H4 (cell line): ENCODE measurements at places on chromosomes 5 and 9.

- DNase-seq, result no peak
Measured at GRCh38 chr5:97167435-97167834, 15.6 kb downstream of the RIOK2 start.

GRCh38 chr9:107807183-107807582, 317.6 kb upstream of the KLF4 start:
- peak; percentile 38 for DNase-seq

DNA sequence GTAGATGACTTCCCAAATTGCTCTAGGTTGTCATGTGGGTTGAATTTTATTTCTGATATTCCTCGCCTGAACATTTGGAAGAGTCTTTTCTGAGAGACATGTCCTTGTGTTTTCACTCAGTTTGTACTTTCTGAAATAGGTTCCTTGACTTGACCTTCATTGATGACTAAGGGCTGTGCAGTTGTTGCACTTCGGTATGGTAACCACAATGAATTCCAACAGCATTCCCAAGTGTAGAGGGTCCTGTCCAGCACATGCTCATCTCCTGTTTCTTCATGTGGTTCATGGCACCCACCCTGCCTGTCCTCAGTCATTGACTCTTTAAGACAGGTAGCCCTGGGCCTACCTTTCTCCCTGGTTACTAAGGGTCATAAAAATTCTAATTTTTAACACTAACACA, 527.8 kb downstream of the MTRR start:
- no peak for DNase-seq

DNA sequence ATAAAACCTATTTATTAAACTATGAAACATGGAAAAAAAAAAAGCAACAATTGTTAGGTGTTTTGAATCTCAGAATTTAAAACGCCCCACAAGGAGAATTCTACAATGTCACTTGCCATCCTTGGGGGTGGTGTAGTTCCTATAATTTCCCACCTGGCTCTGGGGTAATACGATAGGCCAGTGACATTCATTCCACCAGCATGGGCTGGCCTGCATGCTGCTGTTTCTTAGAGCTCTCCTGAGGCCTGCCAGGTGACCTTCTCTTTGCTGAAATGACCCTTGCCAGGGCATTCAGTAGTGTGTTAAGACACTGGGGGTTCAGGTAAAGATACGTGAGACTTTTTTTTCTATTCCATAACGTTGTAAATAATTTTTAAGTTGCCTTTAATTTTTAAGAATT, 10.0 kb upstream of the ARHGEF28 start:
- DNase-seq, result no peak

DNA sequence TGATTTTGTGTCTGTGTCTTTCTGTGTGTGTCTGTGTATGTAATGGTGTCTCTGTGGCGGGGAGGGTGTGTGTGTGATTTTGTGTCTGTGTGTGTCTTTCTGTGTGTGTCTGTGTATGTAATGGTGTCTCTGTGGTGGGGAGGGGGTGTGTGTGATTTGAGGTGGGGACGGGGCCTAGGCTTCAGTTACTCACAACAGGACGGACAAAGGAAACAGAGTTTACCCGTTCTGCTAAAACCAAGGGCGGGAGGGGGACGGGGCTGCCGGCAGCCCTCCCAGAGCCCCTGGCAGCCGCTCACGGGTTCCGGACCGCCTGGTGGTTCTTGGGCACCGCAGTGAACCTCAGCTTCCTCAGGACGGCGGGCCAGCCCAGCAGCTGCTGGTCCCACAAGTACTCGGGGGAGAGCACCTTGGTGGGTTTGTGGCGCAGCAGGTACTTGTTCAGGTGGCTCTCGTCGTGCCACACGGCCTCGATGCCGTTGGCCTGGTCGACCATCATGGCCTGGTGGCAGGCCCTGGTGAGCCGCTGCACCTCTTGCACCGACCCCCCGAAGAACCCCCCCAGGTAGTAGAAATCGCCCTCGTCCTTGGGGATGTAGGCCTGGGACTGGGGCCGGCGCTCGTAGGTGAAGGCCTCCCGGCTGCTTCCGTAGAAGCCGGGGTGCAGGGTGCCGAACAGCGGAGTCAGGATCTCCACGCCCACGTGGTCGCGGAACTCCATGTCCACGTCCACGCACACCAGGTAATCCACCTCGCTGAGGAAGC, 19.4 kb downstream of the ABO start:
- no peak for DNase-seq

DNA sequence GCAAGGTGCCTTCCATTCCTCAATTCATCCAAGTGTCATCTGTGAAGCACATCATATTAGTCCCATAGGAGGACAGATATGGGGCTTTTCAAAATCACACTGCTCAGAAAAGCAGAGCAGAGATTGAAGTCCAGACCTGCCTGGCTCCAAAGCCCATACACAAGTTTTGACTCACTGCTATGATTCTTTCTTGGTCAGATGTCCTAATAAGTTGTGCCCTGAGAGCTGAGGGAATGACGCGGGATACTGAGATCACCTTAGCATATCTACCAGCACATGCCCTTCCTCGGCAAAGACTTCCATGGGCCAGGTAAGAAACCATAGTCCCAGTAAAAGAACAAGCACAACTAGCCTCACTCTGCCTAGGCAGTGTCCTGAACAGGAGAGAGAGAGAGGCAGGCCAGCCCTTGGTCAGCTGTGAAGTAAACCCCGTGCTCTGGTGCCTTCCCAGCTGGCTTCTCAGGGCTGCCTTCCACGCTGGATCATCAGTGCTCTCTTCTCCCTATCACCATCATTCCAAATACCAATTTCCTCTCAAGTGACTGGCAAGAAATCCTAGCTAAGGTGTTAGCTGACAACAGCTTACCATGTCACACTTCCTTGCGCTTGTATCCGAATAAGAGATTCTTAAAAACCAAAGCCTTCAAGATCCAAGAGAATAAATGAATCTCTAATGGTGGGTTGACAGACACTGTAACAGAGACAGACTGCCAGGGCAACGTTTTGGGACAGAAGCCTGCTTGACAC, 73.2 kb downstream of the SIL1 start:
- no peak for DNase-seq

GRCh38 chr5:94748212-94748611, 129.7 kb downstream of the SLF1 start:
- DNase-seq, result no peak

DNA sequence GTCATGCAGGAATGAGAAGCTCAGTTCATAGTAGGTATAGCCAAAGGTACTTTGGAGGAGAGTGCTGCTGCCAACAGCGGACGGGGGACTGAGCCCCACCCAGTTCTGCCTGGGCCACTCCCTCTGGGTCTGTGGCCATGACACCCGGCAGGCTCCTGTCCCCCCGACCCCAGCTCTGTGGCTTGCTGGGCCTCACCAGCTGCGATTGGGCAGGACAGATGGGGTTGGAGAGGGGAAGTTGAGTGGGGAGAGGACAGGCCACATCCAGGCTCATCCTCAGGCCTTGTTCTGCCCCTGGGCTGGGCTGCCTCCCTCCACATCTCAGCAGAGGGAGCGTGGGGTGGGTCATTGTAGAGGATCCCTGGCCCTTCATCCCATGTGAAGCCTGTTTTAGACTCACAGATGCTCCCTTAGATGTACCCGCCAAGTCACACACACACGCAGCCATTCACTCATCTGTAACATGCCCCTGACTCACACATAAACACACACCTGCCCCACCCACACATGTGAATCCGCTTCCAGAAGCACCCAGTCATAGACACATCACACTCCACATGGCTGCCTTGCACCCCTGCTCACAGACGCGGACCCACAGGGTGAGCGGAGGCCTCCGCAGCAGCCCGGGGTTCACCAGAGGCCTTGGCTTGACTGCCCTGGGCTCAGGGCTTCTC, 48.8 kb downstream of the NTNG2 start:
- DNase-seq, result peak; percentile 20

DNA sequence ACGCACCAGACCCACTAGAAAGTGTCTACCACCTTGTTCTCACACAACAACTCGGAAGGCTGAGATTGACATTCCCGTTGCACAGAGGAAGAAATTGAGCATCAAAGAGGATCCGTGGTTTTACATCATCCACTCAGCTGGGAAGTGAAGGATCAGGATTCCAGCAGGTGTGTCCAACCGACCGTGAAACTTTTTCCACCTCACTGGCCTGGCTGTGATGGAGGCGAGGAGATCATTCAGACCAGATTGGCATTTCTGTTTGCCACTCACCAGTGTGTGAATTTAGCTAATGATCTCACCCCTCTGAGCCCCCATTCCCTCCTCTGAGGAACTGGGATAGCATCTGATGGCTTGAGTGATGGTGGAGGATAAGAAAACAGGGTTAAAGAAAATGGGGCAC, 46.7 kb upstream of the CPLX2 start:
- DNase-seq, result no peak

DNA sequence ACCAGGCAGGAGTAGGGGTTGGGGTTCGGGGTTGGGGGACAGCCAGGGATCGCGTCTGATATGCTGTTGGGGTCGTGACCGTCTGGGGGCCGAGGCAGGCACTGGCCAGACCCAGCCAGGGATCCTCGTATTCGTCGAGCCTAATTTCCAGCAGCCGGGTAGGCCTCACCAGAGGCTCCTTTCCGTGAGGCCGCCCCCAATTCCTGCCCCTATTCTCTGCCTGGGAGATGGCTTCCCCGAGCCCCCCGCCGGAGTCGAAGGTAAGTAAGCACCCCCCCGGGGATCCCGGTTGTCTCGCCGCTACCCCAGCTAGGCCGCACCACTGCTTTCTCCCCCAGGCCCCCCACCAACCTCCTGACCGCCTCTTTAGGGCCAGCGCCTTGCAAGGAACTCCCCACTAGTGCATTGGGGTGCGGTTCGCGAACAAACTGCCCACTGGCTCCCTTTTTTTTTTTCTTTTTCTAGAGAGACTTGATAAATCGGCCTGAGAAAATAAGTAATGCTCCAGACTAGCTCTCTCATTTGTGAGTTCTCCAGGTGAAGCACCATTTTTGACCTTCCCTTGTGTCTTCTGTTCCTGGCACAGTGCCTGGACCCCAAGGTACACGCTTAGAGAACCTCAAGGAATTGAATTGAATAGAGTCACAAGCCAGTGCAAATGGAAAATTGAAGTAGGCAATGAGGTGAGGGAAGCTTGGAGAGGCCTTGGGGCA, 435 bp downstream of the ZNF189 start:
- DNase-seq, result no peak

- DNase-seq, result no peak
Measured at GRCh38 chr5:103541114-103541513, 21.5 kb downstream of the NUDT12 start.

GRCh38 chr9:130345009-130345896, 79.7 kb downstream of the HMCN2 start:
- no peak for DNase-seq

- DNase-seq, result no peak
Measured at GRCh38 chr5:32627219-32627870, 42.0 kb downstream of the SUB1 start.

- DNase-seq, result peak; percentile 34
Measured at GRCh38 chr5:106380736-106381135, 1290.0 kb downstream of the EFNA5 start.

- no peak for DNase-seq
Measured at GRCh38 chr9:84436386-84437109, 96.0 kb upstream of the SLC28A3 start.

DNA sequence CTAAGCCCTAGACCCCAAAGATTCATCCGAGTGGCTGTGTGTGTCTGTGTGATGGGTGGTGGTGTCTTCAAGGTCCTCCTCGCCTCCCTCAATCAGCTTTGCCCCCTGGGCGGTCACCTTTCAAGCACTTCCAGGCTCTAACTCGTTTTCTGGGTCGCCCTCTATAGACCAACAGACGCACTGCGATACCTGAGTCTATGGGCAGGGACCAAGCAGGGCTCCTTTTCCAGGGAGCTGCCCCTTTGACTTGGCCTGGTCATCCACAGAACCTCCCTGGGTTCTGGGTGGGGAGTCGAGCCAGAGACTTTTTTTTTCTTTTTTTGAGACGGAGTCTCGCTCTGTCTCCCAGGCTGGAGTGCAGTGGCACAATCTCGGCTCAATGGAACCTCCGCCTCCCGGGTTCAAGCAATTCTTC, 1.1 kb downstream of the SLC27A4 start:
- DNase-seq, result peak; percentile 65

DNA sequence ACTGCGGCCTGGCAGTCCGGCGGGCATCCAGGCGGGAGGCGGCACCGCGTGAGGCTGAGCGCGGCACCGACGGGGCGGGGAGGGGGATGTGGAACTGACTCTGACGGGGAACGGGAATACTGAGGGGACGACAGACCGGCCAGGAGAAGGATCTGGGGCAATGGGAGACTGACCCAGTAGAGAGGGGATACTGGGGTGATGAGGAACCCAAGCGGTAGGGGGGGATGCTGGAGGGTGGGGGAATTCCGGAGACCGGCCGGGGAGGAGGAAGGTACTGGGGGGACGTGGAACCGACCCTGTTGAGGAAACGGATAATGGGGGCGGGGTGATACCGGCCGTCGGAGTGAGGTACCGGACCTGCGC, 423 bp downstream of the IPPK start:
- DNase-seq, result no peak

DNA sequence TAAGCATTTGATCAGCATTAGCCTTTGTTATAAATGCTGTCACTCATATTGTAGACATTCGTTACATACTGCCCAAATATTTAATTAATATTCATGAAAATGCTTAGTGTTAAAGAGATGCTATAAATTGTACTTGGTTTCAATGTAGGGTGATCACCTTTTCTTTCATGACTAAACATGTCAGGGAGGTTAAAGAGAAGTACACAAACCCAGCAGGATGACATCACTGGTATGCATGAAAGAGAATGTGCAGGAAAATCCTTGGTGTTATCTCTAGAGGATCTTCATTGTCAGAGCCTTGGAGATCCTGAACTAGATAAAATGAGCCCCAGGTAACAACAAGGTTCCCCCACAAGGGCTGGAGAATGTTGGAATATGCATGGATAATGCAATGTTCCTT, 33.0 kb upstream of the SV2C start:
- no peak for DNase-seq

DNA sequence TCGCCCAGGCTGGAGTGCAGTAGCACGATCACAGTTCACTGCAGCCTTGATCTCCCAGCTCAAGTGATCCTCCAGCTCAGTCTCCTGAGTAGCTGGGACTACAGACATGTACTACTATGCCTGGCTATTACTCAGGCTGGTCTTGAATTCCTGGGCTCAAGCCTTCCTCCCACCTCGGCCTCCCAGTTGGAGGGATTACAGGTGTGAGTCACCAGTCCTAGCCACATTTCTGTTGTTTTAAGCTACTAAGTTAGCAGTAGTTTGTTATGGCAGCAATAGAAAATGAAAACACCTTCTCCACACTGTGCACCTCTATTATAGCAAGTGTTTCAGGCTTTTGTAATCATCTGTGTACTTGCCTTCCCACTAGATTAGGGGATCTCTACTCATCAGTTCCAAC, 588.9 kb upstream of the TLE4 start:
- peak; percentile 15 for DNase-seq

DNA sequence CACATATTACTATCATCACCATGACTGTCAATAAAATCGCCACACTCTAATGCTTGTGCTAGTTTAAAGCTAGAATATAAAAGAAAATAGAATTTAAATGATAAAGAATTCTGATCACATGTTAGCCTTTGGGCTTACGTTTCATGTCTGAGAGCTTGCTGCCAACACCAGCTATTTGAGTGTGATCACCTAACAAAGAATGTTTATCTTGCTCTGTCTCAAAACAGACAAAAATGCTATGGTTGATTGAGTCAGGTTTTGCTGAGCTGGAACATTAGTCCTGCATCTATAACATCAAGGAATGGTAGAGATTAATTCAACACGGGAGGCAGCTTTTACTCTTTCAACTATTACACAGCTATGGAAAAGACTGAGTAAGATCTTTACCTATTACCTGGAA, 50.7 kb downstream of the MSX2 start:
- no peak for DNase-seq

GRCh38 chr9:37747271-37747753, 6.3 kb upstream of the TRMT10B start:
- DNase-seq, result peak; percentile 75
